ENCODE measurements at places on chromosomes 1 and 21.

GRCh38 chr1:24769656-24770651 lies 24.7 kb downstream of the CLIC4 start:
- DNase-seq: peak; percentile 77

DNA sequence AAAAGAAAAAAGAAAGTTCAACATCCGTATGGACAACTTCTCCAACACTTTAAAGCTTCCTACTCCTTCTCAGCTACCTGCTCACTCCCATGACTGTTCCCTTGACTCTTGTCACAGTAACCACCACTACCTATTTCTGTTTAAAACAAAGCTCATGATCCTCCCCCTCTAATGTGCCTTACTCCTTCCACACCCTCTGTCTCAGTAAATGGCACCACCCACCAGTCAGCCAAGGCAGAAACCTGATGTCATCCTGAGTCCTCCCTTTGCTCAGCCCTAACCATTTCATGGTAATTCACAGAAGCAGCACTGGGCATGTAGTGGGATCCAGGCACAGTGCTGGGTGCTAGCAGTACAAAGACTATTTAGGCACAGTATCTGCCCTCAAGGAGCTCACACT lies 63.0 kb upstream of the PPM1J start:
- no peak for DNase-seq

DNA sequence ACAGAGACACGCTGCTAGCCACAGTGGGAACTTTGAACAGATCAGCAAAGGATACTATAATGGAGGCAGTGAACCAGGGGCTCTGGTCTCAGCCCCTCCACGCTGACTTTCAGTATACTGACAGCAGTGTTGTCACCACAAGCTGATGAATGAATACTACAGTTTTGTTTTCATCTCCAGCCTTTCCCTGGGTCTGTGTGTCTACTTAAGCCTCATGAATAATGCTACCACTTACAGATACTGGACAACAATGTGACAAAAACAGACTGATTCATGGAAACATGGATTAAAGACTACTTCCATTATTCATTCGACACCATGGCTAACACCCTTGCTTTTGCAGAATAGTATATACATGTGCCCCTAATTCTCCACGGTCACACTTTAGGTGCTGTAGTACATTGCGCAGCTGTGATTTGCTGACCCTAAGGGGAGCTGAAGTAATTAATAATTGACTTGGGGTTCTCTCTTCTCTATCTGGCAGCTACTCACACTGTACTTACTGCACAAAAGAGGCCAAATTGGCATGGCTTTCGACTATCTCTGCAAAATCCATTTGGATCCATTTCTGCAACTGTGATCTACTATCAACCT lies 203.2 kb upstream of the LYPLAL1 start:
- DNase-seq: no peak

- no peak for DNase-seq
Observed at GRCh38 chr21:16473988-16474387, 744.2 kb downstream of the USP25 start.

DNA sequence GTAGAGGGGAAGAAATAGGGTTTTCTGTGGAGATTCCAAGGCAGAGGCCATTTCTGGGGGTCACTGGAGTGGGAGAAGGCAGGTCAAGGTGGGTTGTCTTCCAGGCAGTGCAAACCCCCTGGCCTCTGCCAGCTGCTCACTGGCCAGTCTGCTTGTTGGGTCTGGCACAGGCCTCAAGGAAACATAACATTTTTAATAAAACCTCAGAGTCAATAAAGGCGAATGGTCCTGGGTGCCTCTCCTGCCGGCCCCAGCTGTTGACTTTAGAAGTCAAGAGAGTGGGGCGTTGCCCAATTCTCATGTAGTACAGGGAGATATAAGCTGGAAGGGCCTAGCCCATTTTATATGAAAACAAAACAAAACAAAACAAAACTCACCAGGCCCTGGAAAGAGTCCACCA lies 36.6 kb downstream of the RUNX3 start:
- no peak for DNase-seq

DNA sequence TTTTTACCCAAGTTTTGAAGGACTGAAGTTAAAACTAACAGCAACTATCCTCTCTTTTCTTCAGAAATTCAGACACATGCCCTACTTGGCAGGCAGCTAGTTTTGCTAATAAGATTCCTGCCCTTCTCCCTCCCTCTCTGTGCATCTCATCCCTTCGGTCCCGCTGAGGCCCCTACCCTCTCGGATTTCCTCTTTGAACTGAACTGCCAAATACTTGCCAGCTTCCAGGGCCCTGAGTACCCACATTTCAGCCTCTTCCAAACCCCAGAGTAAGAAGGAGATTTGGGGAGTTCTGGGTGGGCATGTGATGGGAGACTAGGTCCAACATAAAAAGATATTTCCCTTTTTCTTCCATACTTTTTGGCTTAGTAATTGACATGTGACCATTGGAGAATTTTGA lies 116.5 kb upstream of the JUN start:
- DNase-seq: no peak

DNA sequence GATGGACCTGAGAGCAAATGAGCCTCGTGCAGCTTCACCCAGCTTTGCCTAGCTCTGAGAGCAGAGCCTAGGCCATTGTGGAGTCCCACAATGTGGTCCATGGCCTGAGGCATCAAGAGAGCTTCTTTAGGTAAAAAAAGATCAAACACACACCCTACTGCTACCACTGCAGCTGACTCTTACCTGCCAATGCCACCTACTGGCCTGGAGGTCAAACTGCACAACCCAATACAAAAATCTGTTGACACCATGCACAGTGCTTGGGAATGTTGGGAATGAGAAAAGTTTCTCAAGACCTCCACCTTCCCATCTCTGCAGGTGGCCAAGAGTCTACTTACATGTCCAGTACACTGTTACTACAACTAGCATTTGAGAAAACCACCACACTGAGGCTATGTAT lies 60.6 kb downstream of the UCHL5 start:
- no peak for DNase-seq

GRCh38 chr1:214220891-214221290 lies 60.1 kb upstream of the SMYD2 start:
- no peak for DNase-seq

DNA sequence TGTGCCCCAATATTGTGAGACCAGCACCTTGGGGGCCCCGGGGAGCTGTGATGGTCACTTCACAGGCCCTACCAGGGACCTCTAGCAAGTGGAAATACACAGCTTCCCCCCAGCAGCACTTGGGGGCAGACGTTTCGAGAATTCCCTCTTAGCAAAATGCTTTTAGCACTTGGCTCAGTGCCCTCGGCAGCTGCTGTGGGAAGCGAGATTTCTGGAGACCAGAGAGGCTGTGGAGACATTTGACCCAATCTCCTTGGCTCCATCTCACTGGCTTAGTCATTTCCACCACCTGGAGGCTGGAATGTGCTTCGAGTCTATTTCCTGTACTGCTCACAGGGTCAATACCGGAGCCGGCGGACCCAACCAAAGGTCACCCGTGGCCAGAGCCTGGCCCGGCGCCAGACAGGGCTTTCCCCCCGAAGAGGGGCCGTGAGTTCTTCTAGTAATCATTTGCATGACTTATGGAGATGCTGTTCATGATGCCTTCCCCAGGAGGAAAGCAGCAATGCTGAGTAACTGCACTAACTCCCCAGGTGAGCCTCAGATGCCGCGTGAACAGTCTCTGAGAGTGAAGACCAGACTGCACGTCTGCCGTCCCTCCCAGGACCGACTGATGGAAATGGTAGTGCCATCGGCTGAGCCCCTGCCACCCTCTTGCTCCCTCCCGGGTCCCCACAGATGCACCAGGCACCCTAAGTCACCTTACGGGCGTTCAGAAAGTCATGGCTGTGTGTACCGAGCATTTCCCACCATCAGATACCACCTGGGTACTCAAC lies 4.4 kb upstream of the C2CD2 start:
- no peak for DNase-seq

- DNase-seq: peak; percentile 55
Observed at GRCh38 chr21:33901412-33902288, 14.0 kb downstream of the ATP5PO start.

GRCh38 chr1:236063919-236064673 lies 794 bp downstream of the NID1 start:
- no peak for DNase-seq

DNA sequence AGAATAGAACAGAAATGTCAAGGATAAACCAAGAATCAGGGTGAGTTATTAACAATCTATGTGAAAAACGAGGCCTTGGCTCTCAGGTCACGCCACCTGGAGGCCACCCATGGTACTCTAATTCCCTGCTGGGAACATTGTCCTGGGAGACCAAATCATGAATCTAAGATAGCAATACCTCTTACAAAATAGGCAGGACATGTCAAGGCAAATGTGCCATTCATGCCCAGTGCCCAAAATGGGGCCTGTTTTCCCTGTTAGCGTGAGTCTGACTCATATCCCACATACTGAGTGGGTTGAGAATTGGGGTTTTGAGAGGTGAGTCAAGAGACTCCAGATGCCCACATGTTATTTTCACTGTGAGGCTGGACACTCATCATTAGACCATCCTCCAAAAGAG lies 380.8 kb downstream of the HHIPL2 start:
- peak; percentile 25 for DNase-seq

GRCh38 chr1:183871601-183872000 lies 66.7 kb downstream of the RGL1 start:
- no peak for DNase-seq

DNA sequence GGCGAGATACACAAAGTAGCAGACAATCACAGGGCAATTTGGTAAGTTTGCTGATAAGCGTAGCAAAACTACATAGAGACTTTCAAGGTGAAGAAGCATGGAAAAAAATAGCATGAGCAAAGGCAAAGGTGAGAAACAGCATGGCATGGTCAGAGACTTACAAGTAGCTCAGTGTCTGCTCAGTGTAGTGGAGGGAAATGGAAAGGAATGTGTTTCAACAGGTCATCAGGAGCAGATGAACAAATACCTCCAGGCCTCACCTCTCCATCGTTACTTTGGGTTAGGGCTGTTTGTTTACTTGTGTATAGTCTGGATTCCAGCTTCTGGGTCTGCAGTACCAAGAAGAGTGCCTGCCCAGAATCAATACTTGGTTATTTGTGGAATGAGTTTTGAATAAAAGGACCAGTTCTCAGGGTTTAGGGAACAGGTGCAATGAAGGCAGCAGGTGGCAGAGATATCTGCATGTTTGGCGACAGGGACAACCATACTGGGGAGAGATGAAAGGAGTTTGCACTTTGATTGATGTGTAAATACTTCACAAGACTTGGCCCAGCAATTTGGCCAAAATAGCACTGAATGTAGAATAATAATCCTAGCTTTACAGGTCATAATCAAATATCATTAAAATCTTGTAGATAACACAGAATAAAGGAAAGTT lies 97.0 kb upstream of the FGGY start:
- DNase-seq: no peak

DNA sequence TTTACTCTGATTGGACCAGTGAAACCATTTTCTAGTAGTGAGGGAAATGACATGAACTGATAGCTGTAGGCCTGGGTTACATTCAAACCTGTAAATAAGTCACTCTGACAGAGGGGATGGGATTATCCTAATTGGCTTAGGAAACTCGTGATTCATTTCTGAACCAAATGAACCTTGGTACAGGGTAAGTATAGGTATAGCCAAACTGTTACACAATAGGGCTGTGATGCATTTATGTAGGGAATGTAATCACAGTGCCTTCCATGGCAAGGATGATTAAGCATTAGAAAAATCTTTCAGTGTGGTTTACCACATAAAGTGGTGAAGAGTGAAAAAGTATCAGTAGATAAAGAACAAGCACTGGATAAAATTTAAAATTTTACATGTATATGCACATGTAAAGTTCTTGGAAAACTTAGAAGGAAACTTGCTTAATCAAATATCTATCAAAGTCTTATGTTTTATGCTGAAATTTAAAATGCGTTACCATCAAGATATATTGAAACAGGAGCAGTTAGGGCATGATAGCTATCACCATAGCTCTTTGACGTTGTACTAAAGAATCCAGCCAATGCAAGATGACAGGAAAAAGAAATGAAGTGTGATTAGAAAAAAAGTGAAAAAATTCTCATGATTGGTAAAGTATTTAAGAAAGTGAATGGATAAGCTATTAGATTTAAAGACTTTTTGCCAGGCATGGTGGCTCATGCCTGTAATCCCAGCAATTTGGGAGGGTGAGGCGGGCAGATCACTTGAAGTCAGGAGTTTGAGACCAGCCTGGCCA lies 63.0 kb downstream of the RABGAP1L start:
- no peak for DNase-seq

- no peak for DNase-seq
Observed at GRCh38 chr1:92051948-92052347, 22.2 kb downstream of the EPHX4 start.

All from Kasumi-1 (cell line).